Anterior cingulate cortex (tissue), 58 donors: ENCODE measurements at places on chromosomes 11 and 22.
A peak's percentile ranks its signal among the peaks of the same experiment; 100 is the strongest.

GRCh38 chr22:22181341-22181850, 63.2 kb upstream of the VPREB1 start:
- DNase-seq: no peak

- DNase-seq: no peak
Observed at GRCh38 chr11:563066-563811, 2.5 kb downstream of the RASSF7 start.

- no peak for DNase-seq
Observed at GRCh38 chr11:43576803-43577521, 103.6 kb upstream of the HSD17B12 start.

DNA sequence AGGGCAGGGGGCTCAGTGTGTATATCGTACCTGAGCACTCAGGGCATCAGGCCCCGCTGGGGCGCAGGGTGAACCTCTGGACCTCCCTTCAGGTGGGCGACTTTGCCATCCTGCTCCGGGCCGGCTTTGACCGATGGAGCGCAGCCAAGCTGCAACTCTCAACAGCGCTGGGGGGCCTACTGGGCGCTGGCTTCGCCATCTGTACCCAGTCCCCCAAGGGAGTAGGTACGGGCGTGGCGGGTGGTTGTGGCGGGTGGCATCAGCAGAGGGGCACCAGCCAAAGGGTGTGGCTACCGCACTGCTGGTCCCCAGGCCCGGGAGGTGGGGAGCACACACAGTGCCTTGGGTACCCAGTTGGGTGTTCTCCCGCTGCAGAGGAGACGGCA, 6.3 kb downstream of the SLC39A13 start:
- DNase-seq: no peak

GRCh38 chr11:17544181-17544622, at the start of gene USH1C:
Gene USH1C, minus strand, starts transcription at chr11:17544416. Its CDS starts 109 bp downstream, at chr11:17544307.
- no peak for DNase-seq

- DNase-seq: no peak
Observed at GRCh38 chr11:106708348-106708747, 309.9 kb downstream of the GUCY1A2 start.

DNA sequence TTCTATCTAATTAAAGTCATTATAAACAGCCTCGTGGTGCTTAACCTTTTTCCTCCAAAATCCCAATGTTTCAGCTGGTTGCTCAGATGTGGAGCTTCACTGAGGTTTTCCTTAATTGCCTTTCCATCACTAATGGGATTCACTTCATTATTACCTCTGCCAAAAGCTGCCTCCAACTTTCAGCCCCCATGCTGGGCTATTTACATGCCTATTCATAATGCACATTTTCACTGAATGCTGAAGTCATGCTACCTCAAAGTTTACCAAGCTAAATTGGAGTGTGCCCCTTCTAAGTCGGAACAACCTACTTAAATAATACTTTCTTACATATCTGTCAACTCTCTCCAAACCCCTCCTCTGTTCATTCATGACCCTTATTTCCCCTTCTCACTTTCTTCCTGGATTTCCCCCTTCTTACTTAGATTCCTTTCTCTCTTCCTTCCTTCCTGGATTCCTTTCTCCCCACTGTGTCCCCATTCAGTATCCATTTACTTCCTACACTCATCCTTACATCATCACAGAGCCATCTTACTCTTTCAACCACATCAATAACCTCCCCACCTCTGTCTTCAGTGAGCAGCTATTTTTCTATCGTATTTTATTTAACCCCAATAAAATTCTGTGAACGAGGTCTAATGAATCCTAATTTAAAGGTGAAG, 887.3 kb upstream of the TENM4 start:
- no peak for DNase-seq

DNA sequence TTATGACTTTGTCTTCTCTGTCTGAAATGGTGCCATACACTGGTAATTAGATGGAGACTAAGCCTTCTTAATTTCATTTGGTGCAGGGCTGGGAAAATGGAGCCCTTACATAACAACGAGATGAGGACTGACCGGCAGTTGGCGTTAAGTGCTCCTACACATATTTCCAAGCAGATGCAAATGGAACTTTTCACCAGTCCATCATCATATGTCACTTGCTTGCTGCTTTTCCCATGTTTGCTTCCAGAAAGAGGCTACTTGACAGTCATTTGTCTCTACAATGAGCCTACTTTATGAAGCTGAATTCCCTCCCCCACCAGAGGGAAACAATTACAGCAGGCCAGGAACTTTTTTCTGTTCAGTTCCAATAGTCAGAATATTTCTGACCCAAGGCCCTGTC, 32.6 kb downstream of the SVIP start:
- no peak for DNase-seq

DNA sequence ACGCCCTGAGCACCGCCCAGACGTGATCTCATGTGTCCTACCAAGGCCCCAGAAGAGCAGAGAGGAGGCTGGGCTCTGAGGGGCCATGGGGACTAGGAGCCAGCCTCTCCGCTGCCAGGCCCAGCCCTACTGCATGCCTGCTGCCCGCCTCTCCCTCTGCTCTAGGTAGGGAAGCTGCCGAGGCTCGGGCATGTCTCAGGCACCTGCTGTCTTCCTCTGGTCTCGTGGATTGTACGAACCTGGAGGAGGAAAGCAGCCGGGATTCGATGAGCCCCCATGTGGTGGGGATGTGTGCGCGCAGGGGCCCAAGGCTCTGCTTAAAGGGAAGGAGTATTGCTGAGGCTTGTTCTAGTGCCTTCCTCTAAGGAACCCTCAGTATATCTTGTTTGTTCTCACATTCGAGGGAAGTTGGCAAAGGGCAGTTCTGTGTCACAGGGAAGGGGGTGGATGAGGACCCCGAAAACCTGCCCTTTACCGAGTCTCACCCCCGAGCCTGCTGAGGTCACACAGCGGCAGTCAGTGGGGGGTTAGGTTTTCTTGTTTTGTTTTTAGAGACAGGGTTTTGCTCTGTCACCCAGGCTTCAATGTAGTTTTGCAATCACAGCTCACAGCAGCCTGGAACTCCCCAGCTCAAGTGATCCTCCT, 21.2 kb downstream of the DAGLA start:
- DNase-seq: no peak

- peak; percentile 5 for DNase-seq
Observed at GRCh38 chr11:124669193-124669592, 4.3 kb downstream of the SIAE start.

GRCh38 chr11:65551572-65552387, 6.4 kb downstream of the LTBP3 start:
- DNase-seq: no peak

DNA sequence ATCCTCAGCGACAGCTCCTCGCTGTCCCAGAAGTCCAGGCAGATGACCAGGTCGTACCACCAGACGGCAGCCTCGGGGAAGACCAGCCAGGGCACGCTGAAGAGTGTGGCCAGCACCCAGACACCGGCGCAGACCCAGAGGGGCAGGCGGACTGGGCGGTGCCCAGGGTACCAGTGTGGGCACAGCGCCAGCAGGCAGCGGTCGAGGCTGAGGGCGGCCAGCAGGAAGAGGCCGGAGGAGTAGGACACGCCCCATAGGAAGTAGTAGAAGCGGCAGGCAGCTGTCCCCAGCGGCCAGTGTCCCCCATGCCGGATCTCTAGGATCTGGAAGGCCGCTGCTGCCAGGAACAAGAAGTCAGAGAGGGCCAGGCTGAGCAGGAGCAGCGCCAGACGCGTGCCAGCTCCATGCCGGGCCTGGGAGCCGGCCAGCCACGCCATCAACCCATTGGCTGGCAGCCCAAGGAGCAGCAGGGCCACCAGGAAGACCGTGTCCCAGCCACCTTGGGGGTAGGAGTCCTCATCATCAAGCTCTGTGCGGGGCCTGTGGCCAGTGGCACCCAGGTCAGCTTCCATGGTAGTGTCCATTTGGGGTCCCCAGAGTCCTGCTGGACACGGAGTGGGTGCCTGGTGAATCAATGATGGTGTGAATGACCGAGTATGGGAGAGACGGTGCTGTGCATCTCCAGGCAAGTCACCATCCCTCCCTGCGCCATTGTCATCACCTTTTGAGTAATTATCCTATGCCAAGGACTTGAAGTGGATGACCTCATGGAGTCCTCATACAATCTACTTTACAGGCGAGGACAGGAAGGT, at the start of gene GPR152:
Gene GPR152 (minus strand): TSS at position 589 of the 812 bp plus-strand sequence. CDS start 5 bp downstream, at position 584.
- DNase-seq: peak; percentile 31

DNA sequence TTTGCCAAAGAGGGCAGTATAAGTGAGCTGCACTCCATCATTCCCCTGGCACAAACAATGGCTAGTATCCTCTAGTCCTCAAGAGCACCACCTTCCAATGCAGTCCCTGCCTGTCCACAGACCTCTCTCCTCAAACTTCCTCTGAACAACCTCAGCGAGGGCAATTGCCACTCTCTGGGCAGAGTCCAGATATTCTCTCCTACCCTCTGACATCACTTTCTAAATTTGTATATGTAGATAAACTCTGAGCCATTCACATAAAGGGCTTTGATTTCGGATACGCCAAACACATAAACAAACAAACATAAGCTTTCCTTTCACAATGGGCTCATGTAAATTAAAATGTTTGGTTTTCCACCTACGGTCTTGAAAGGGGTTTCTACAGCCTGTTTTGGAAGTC, 3.0 kb upstream of the SLC43A3 start:
- DNase-seq: no peak

DNA sequence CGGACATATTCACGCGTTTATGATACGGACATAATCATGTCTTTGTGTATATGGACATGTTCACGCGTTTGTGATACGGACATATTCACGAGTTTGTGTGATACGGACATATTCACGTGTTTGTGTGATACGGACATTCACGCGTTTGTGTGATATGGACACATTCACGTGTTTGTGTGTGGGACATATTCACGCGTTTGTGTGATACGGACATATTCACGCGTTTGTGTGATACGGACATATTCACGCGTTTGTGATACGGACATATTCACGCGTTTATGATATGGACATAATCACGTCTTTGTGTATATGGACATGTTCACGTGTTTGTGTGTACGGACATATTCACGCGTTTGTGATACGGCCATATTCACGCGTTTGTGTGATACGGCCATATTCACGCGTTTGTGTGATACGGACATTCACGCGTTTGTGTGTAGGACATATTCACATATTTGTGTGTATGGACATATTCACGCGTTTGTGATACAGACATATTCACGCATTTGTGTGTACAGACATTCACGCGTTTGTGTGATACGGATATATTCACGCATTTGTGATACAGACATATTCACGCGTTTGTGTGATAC, 24.9 kb downstream of the PTDSS2 start:
- no peak for DNase-seq

- no peak for DNase-seq
Observed at GRCh38 chr11:67671211-67671520, 3.3 kb downstream of the ALDH3B2 start.

GRCh38 chr22:22897091-22897490, 9.5 kb downstream of the IGLL5 start:
- no peak for DNase-seq

GRCh38 chr22:37822079-37822833, 926 bp upstream of the GALR3 start:
- no peak for DNase-seq

DNA sequence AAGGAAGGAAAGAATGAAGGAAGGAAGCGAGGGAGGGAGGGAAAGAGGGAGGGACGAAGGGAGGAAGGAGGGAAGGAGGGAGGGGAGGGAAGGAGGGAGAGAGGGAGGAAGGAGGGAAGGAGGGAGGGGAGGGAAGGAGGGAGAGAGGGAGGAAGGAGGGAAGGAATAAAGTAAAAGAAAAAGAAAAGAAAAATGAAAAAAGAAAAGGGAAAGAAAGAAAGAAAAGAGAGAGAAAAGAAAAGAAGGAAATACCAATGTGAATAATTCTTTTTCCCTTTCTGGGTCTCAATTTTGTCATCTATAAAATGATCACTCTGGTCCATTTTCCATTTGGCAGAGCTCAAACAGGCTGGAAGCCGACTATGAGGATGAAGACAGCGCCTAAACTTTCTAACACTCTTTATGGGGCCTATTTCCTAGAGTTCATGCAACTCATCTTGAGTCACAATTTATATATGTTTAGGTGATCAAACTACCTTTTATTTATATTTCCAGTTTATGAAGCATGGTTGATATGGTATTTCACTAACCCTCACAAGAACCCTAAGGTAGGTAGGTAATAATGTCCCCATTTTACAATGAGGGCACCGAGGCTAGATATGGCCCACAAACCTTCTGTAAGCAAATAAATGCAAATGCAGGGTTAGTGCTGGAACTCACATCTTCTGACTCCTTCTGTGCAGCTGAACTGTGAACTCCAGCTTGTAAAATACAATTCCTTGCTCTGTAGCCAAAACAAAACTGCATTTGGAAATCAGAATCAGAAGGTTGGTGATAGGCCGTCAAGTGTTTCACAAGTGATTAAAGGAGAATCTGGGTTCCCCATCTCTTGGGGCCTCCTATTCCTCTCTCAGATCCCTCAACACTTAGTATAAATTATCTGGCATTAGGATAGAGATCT, 434.3 kb downstream of the ETS1 start:
- DNase-seq: no peak

- no peak for DNase-seq
Observed at GRCh38 chr11:17734418-17734911, at the start of gene KCNC1. Gene KCNC1, plus strand, starts transcription at chr11:17734781. Its CDS starts 1,222 bp downstream, at chr11:17736003.

DNA sequence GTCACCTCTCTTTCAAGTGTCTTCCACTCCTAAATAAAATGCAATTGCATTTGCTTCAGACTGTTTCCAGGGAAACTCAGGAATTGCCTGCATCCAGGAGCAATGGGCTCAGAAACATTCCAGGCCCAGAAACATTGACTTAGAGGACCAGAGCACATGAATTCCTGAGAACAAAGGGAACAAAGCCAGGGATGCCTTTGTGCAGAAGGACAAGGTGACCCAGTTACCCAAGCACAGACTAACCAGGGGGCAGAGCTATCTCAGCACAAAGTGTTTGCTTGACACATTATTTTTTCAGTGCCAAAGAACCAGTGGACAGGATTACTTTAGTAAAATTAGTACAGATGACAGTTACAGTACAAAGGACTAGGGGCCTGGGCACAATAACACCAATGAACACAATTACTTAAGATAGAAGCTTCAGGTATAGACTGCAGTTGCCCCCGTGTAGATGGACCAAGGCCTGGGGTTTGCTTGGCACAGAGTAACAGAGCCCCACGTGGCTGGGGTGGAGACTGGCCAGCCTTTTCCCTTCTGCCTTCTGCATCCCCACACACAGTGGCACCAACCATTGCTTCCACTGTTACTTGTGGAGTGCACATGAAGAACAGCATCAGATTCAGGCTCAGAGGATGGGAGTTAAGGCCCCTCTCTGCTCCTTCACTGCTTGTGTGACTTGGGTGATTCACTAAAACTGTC, 500.8 kb downstream of the INSC start:
- no peak for DNase-seq
